ENCODE measurements at places on chromosomes 4 and X.

- DNase-seq = no peak
Observed at GRCh38 chr4:109121561-109121960, 180.9 kb downstream of the COL25A1 start.

DNA sequence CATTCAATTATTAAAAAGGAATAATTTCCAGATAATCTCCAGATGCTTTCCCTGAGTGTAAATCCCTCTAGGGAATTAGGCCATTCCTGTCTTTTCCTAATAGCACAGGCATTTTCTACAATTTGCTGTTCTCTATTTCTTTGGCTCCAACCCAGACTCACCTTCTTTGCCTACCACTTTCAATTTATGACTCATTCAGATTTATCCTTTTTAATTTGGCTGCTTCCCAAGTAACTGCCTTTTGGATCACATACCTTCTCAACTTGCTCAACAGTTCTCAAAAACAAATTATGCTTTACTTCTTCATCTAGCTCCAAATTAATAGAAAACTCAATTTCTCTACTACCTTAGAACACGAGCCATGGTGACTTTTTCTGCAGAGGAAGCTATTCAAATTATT lies 1166.3 kb upstream of the PCDH7 start:
- no peak for DNase-seq

DNA sequence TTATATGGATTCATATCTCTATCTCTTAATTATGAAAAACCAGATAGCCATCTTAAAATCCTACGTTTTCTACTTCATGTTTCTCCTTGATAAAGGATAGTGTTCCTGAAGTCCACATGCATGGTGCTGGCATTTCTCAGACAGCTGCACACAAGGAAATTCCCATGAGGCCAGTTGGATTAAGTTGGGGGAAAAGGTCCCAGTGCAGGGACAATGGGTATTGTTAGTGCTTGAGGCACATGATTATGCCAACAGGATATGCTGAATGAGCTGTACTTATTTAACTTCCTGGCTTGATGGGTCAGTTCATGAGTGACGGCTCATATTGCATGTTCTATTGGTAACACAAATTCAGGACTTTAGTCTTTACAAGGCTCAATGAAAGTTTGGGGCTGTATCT lies 913.9 kb upstream of the NDST4 start:
- no peak for DNase-seq

GRCh38 chrX:20427173-20427770 lies 160.6 kb upstream of the RPS6KA3 start:
- no peak for DNase-seq

GRCh38 chr4:77481856-77482255 lies 123.8 kb upstream of the CXCL13 start:
- DNase-seq = no peak

DNA sequence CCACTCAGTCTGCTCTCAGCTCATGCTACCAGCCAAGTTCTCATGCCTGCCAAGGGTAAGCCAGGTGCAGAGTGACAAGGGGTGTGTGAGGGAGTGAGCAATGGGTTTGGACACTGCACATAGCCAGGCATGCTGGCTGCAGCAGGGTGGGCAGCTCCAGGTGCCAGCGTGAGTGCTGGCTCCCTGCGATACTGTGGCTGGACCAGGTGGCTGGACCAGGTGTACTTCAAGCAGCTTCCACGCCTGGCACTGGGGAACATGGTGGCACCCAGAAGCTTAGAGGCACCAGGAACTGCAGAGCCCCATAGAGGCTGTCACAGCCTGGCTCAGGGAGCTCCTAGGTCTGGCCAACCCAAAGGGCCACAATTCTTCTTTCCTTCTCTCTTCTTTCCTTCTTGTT lies 234.9 kb upstream of the GIMD1 start:
- no peak for DNase-seq

DNA sequence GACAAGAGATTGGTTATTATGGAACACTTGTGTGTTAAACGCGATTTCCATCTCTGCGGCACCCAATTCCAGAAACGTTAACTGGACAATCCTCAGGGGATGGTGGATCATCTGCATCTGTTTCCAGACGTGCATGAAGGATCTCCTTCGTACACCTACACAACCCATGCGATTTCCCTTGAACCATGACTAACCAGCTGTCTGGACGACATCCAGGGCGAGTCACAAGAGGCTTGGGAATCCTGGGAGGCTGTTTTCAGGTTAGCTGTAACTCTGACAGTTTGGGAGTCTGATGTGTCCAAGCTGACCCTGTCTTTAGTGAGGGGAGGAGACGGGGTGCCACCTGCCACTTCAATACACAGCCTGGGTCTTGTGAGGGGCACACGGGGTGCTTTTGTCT lies 84.5 kb downstream of the GATB start:
- DNase-seq = no peak

DNA sequence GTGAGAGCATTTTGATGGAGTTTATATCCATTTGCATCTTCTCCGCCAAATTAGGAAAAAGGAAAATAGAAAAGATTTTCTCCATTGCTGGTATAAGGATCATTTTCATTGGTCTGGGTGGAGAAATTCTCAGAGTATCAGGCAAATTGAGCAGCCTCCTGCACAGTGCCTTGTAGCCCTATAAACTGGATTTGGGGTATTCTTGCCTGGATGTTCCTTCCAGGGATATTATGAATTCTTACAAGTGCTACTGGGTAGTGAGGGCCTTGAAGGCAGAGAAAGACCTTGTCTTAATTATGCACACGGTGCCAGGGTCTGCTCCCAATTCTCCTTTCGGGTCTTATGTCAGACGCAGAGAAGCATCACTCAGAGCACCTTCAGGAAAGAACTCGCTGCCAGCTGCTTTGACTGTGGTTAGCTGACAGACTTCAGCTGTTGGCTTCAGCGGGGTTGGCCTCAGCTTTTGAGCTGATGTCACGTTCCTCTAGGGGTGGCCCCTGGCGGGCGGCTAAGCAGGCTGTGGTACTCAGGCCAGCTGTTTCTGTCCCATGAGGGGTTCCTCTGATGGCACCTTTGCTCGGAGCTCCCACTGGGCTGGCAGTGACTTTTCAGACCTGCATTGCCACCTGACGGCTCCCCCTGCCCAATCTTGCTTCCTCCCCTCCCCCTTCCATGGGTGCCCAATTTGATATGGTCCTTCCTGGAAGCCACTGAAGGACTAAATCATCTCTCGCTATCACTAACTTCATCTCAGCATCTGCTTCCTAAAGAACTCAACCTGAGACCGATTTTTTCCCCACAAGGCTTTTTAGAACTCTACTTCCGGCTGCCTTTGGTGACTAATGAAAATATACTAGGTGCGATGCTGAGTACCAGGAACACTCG lies 519.5 kb downstream of the BCOR start:
- DNase-seq = no peak
